ENCODE measurements at places on chromosomes 11 and 22.

GRCh38 chr11:118117790-118118601 lies 31.2 kb upstream of the SMIM35 start:
- no peak for DNase-seq

GRCh38 chr11:10476342-10476741 lies 21.3 kb downstream of the AMPD3 start:
- no peak for DNase-seq

DNA sequence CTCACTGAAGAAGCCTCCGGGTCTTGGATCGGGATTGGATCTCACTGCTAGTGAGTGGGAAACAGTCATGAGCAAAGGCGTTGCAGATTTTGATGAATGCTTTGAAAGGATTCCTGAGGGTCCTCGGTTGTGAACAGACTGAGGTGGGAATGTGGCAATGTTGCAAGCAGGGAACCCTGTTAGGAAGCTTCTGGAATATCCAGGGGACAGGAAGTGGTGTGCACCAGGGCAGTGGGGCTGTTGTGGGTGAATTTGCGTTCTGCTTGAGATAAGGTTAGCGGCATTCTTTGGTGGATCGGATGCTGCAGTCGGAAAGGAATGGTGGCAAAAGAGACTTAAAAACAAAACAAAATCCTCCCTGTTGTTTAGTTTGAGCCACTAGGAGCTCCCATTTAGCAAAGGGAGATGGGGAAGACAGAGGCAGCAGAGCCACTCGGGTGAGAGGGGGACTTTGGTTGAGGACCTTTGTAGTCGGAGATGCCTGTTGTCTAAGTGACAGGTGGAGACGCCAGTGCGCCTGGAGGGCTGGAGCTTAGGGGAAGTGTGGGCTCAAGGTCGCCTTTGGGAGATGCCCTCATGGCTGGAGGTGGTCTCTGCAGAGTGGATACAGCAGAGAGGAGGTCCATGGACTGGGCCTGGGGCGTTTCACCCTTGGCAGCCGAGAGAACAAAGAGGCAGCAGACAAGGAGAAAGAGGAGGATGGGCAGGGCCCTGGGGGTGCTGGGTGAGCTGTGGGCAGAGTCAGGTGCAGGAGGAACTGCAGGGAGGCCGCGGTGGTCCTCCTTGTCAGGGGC lies 37.6 kb downstream of the CSF2RB start:
- no peak for DNase-seq

GRCh38 chr22:34620832-34621231 lies 445.1 kb upstream of the ISX start:
- DNase-seq: no peak

DNA sequence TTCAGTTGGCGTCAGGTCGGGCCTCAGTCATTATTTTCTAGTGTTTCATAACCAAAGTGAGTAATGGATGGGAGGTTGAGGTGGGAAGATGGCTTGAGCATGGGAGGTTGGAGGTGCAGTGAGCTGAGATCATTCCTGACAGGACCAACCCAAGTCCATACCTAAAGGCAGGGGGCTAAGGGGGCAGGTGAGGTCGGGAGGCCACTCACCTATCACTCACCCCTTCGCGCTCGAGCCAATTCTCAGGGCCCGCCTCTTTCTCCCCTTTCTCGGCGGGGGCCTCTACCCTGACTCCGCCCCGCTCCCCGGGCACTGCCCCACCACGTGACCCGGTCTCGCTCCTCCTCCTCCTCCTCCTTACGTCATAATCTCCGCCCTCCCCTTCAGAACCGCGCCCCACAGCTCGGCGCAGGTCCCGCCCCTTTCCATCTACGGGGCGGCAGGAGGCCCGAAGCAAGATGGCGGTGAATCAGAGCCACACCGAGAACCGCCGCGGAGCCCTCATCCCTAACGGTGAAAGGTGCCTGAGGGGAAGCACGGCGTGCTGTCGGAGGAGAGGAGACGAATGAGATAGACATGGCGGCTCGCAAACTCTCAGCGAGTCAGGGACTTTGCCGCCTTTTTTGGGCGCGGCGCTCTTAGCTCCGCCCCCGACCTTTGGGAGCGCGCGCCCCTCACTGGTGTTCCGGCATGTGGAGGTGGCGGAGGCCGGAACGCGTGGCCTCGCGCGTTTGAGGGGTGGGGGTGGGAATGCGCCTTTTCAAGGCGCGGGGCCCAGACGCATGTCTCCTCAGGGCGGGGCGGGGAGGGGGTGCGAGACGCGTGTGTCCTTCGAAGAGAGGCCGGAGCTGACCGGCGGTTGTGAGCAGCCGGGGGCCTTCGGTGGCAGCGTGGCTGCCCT lies at the start of gene WBP2NL:
TSS of gene WBP2NL (plus strand) at position 428 of the 901 bp plus-strand sequence. CDS start at position 459, 31 bp downstream.
- DNase-seq: no peak

- DNase-seq: no peak
Measured at GRCh38 chr11:57502870-57503269, 12.6 kb downstream of the SLC43A1 start.

GRCh38 chr22:43828998-43829782 lies 17.1 kb upstream of the EFCAB6 start:
- DNase-seq: no peak

- DNase-seq: no peak
Measured at GRCh38 chr11:79044201-79044600, 396.6 kb downstream of the TENM4 start.

DNA sequence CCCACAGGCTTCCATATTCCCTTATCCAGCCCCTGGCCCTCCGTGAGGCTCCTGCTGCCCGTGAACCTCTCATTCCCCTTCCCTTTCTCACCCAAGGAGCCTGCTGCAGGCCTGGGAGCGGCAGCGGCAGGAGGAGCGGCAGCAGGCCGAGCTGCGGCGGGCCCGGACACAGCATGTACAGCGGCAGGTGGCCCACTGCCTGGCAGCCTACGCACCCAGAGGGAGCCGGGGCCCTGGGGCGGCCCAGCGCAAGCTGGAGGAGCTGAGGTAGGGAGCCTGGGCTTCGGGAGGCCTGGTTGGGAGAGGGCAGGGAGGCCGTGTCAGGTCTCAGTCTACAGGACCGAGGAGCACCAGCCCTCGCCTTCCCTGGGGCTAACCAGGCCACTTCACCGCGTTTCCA lies 8.1 kb upstream of the SART1 start:
- no peak for DNase-seq

DNA sequence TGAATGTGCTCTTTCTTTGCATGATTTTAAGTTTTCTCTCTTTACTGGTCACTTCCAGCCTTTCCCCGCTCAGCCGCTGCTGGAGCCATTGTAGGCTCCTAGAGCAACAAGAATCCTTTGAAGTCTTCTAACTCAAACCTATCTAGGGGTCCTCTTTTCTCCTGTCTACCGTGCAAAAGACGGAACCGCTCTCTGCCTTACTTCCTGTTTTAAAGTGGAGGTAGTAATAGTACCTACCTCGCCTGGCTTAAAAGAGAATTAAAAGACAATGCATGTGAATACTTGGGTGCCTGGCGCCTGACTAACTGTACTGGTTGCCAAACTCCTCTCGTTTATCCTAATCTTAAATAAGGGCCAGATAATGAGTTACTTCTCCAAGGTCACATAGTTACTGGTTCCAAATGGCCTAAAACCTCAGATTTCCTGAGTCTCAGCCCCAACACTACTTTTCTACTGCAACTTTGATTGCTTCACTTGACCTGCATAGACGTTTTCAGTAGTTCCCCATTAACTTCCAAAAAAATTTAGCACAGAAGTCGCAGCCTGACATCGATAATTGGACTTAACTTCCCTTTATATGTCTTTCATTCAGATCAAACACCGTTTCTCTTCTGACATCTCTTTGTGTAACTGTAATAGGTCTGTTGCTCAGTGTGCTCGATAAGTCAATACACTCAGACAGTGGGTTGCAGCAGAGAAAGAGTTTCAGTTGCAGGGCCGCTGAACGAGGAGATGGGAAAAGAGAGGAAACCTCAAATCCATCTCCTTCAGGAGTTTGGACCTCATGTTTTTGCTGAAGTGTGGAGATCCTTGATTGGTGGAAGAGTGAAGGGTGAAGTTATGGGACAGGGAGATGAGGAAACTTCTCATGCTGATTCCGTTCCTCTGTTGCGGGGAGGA lies 891 bp downstream of the SAMM50 start:
- DNase-seq: no peak

- DNase-seq: no peak
Measured at GRCh38 chr11:72750086-72750485, 2.1 kb downstream of the ARAP1 start.

- no peak for DNase-seq
Measured at GRCh38 chr22:25282671-25283561, 63.5 kb downstream of the CRYBB2 start.

DNA sequence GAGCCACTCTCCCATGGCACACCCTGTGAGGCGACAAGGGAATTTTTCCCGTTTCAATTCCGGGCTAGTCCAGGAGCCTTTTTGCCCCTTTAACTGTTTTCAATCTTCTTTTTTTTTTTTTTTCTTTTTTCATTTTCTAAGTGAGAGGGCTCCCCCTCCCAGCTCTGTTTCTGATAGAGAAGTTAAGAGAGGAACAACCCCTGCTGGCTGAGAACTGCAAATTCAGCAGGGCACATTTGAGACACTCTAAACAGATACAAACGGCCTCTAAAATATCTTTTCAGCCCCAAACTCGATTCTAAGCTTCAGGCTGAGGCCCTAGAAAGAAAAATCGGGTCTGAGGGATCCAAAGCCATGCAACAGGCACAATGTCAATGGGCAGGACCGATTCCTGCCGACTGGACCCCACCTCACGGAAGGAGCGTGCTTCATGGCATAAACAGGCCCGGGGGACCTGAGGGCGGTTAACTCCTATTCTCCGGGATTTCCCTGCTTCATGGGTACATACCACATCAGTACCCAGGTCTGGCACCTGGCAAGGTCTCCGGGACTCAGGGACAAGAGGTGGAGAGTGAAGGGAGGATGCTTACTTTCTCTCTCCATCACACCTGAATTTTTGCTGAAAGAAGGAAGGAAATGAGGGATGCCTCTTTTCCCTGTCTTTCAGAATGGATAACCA lies 627.5 kb downstream of the BUD13 start:
- no peak for DNase-seq

GRCh38 chr22:35409783-35410662 lies 10.1 kb downstream of the MCM5 start:
- DNase-seq: no peak

All from RCC 7860 (cell line).